ENCODE measurements at places on chromosomes 7 and 10.

DNA sequence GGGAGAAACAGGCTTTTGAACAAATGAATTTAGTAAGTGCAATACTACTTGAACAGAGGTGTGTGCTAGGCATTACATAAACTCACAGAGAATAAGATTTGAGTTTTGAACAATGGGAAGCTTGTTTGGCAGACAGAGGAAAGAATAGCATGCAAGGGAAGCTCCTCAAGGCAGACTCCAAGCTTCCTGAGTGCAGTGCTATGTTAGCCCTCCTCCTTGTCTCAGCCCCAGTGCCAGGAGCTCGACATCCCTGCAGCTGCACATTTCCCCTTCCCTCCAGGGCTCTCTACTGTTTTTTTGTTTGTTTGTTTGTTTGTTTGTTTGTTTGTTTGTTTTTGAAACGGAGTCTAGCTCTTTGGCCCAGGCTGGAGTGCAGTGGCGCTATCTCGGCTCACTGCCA is 237.5 kb downstream of the IPMK start:
- DNase-seq: no peak

GRCh38 chr7:27910326-27910725 is 170.4 kb downstream of the TAX1BP1 start:
- no peak for DNase-seq

GRCh38 chr7:42624471-42624870 is 287.4 kb downstream of the C7orf25 start:
- DNase-seq: no peak

DNA sequence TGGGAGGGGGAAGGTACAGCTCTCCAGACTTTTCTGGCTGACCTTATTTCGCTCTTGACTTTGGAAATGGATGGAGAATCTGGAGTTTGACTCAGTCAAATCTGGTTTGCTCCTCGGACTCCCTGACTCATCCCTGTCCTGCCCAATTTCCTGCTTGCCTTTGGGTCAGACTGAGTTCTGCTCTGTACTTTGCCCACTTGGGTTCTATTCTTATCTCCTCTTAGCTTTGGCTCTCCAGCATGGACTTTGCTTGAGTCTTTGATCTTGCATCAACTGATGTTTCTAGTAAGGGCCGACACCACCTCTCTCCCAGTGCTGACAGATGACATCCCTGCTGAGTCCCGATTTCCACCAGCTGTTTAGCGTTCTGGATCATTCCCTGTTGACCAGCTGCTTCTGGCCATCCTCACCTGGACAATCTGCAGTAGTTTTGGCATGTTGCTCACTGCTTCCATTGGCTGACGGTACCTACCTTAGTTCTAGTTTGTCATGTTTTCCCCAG is 335.3 kb downstream of the SUGCT start:
- DNase-seq: peak; percentile 27

DNA sequence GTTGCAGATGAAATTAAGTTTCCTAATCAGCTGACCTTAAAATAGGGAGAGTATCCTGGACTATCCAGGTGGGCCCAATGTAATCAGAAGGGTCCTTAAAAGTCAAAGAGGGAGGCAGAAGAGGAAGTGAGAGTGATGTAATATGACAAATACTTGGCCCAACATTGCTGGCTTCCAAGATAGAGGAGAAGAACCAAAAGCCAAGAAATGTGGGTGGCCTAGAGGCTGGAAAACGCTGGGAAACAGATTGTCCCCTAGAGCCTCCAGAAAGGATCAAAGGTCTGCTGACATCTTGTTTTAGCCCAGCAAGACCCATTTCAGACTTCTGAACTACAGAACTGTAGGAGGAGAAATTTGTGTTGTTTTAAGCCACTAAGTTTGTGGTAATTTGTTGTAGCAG is 79.7 kb upstream of the NOBOX start:
- DNase-seq: no peak

DNA sequence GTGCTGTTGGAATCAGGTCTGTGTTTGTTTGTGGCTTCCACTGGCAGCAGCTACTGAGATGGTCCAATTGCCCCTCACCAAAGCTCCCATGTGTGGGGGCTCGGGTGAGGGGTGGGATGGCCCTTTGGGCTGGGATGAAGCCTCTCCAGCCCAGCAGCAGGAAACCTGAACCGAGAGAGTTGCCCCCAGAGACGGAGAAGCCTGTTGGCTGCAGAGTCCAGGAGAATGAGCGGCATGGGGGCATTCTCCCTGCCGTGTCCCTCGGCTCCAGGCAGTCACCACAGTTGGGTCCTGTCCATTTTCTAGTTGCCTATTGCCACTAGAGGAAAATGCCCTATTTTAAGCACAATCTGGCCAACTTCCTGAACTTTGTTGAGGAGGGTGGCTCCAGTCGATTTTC is 222.2 kb upstream of the PPP2R2D start:
- DNase-seq: no peak

DNA sequence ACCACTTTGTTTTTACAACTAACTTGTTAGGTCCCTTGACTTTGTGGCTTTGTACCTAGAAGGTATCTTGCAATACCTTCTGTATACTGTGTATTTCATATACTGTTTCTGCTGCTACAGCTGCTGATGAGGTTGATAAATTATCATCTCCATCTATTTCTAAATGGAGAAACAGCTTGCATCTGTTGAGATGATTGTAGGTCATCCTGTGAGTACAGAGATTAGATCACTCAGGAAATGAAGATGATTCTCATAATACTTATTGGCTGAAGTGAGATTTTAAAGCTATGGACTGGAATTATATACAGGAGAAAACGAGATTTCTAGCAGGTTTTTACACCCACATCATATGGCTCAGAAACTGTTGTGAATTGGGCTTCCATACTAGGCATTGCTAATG is 280.5 kb downstream of the KCND2 start:
- no peak for DNase-seq

- no peak for DNase-seq
These were observed 22.2 kb downstream of the LBX1 start for GRCh38 chr10:101207026-101207425.

DNA sequence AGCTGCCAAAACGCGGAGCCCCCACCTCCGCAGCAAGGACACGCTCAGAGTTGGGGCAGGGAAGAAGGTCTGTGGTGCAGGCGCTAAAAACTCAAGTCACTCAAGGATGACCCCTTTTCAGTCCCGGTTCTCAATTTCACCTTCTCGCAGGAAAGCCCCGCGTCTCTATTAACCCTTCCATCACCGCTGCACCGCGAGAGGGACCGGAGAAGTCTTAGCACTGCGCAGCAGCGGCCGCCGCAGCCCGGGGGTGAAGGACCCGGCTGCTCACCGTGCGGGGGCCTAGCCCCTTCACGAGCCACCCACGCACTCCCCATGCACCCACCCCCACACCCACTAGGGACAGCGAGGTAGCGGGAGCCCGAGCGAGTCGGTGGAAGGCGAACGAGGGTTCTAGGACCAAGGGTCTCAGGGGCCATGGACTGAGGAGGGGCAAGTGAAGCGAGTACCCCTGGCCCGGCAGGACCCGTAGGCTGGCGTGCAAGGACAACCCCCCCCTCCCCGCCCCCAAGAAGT is 162.9 kb downstream of the SH3PXD2A start:
- no peak for DNase-seq

GRCh38 chr7:111682588-111683340 is 120.5 kb upstream of the IMMP2L start:
- no peak for DNase-seq

DNA sequence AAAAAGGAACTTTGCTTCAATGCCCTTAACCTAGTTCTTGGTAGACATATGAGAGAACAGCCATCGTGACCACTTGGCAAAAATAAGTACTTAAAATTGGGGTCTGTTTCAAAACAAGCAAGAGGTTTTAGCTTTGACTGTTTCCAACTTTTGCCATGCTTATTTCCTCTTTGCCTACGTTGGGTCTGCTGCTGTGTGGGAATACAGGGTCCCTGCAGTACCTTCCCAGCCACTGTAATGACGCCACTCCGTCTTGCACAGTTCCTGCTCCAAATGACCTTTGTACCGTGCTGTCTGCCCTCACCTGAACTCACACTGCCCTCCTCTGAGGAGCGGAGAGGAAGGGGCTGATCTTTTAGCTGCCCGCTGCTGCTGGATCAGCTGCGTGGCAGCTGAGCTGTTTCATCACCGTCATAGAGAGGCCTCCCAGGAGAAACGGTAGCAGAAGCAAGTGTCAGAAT is 133.1 kb downstream of the MAPK8 start:
- no peak for DNase-seq

- peak; percentile 58 for DNase-seq
These were observed 46.9 kb downstream of the AHCYL2 start for GRCh38 chr7:129271500-129272355.

DNA sequence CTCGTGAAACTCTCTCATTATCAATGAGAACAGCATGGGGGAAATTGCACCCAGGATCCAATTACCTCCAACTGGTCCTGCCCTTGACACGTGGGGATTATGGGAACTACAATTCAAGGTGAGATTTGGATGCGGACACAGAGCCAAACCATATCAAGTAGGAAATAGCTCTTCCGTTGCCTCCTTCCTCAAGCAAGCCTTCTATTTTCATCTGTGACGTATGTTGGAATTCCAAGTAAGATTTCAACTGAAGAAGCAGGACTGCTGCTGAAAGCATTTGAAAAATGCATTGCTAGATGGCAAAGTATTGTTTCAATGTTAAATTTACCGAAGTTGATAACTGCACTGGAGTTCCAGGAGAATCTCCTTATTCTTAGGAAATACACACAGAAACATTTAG is 178.1 kb upstream of the GALNT17 start:
- no peak for DNase-seq

DNA sequence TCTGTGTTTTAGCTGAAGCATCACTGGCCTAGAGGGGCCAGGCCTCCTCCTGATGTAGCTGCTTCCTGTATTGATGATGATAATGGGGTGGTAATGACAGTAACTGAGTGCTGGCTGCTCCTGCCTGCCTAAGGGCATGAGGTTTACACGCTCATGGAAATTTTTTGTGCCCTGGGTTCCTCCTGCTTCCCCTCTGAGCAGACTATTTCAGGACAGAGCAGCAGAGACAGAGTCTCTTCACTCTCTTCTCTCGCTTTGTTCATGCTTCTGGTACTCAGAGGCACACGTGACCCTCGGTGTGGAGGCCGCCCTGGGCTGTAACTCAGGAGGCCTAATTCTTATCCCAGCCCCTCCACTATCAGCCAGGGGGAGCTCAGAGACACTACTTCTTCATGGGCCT is 27.9 kb downstream of the LRRC20 start:
- DNase-seq: no peak

GRCh38 chr10:108784534-108784933 is 1138.8 kb downstream of the XPNPEP1 start:
- no peak for DNase-seq

DNA sequence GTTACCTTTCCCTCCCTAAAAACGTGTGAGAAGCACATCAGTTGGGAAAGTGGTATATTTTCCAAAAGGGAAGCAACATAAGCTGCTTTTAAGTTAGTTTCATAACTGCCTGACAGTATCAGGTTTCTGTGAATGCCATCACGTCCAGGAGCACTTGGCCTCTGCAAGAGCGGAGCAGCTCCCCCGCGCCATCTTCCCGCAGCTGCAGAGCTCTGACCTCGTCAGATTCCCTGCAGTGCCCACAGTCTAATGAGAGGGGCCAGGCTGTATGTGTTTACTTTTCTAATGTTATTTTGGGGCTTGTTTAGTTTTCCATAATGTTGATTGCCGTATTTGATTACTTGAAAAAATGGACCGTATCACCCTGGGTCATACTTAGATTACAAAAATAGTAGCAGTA is 74.2 kb downstream of the MGMT start:
- no peak for DNase-seq

- peak; percentile 29 for DNase-seq
These were observed 134.2 kb downstream of the PTPN20 start for GRCh38 chr10:47045331-47045861.

- peak; percentile 14 for DNase-seq
These were observed 41.3 kb upstream of the MTURN start for GRCh38 chr7:30093420-30093952.

- no peak for DNase-seq
These were observed 692.7 kb downstream of the MAGI2 start for GRCh38 chr7:78760620-78761355.

GRCh38 chr10:119620241-119621077 is 23.7 kb upstream of the TIAL1 start:
- DNase-seq: no peak

DNA sequence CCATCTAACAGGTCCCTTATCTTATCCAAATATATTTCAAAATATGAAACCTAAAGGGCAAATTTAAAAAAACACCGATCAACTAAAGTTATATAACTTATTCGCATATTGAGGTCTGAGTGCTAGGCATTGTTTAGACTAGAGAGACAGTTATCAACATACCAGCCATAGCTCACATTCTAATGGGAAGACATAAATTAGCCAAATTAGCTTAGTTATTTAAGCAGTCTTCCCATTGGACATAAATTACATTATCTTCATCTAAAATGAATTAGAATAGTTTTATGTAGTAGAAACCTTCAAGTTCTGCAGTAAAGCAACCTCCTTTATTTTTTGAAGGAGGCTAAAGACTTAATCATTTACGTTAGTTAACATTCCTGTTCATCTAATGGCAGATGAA is 17.4 kb downstream of the KIF5B start:
- no peak for DNase-seq

DNA sequence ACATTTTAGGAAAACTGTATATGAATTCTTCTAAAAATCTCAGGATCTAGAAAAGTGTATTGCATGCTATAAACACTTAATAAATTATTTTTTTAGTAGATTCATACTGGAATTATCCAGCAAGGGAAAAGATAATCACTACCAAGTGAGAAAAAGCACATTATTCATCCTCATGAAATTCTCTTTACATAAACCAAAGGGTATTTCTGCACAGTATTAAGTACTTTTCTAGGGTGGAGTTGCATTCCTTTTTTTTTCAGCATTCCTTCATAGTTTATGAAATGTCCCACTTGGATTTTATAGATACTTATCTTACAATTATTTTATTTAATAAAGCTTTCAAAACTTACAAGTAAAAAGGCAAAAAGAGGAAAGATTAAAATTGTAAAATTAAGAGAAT is 403.3 kb downstream of the HGF start:
- DNase-seq: no peak

- no peak for DNase-seq
These were observed 17.6 kb downstream of the LIMK1 start for GRCh38 chr7:74101061-74101681.

GRCh38 chr10:128074589-128074988 is 51.6 kb downstream of the MKI67 start:
- no peak for DNase-seq

GRCh38 chr7:1412322-1413261 is 46.7 kb downstream of the MICALL2 start:
- DNase-seq: peak; percentile 83

GRCh38 chr7:101235522-101235921 is 2.1 kb downstream of the CLDN15 start:
- no peak for DNase-seq

- DNase-seq: no peak
These were observed 111.8 kb upstream of the GPR141 start for GRCh38 chr7:37571806-37572205.

GRCh38 chr7:55502124-55502857 is 70.0 kb downstream of the VOPP1 start:
- no peak for DNase-seq

DNA sequence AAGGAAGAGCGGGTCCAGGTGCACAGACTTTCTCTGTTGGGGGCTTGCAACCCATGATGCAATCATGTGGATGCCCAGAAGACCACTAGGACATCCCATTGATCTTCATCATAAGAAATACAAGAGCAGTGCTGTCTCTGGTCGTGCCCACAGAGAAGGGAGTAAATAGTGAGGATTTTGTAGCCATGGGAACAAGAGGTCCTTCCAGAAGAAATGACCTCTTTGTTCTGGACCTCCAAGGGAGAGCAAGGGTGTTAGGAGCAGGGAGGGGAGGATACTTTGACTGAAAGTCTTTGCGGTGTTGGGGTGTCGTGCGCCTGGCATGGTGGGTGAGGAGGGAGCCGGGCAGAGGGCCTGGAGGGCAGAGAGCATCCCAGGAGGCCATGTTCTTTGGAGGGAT is 55.0 kb upstream of the EN2 start:
- DNase-seq: no peak

GRCh38 chr7:140225562-140226249 is 48.9 kb upstream of the KDM7A start:
- no peak for DNase-seq
